Calu3 (cell line): ENCODE measurements at places on chromosomes 2 and 18. TPM values are rescaled to one million over a fixed set of nuclear protein-coding genes. Genes with fewer than 3 reads are reported as not detected.

Gene ST8SIA5
- total RNA-seq = 0.02 TPM in 1 of 2 replicates, not detected in the other

Gene NOSTRIN
- total RNA-seq = 12.5 and 18.4 TPM in 2 replicates

Gene SLC16A14
- 3.7 and 5.5 TPM in 2 replicates for total RNA-seq

Gene SIX2
- total RNA-seq = not detected in 2 replicates

Gene C1QL2
- not detected in 2 replicates for total RNA-seq

DNA sequence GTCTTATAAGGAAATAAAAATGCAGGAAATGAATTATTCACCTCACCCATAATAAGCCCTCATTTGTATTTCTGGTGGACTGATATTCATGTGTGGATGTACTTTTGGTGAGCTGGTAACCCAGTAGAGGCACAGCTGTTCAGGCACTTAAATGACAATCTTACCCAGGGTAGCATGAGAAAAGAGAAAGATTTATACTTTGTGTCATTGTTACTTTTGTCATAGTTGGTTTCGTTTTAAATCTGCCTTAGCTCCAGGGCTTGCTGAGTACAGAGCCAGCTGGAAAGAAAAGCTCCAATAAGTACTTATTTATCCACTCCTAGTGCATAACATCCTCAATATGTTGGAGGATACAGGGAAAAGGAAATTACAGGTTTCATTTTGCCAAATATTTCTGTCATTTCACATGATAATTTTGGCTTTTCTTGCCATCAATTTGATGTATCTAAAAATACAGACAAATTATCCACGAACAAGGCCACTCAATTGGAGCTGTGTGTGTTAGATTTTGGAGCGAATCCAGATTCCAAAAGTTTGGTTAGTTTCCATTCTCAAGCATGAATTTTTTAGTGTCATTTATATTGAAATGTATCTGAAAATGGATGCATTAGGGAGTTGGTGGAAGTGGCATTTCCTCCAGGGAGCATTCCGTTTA lies 1276.1 kb upstream of the FAM98A start:
- DNase-seq = no peak

- DNase-seq = no peak
Observed at GRCh38 chr2:71884303-71885042, 263.2 kb downstream of the CYP26B1 start.

DNA sequence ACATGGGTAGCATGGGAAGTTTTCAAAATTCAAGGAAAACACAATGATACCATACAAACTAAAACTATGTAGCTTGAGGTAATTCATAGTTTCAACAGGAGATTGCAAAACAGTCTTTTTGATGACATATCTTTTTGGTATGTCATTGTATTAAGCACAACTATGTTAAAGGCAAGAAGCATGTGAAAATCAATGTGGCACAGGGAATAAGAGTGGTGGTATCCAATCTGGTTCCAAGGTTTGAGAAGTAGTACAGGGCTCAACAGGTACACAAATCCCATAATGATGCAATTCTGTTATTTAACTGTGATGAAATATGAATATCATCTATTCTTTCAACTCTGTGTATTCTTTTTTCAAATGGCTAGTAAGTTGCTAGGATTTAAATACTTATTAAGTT lies 16.4 kb upstream of the DLX2 start:
- DNase-seq = no peak

GRCh38 chr2:104658144-104658835 lies 195.6 kb upstream of the POU3F3 start:
- no peak for DNase-seq

- no peak for DNase-seq
Observed at GRCh38 chr2:127034883-127035611, 71.9 kb downstream of the BIN1 start.

GRCh38 chr2:18749912-18750526 lies 160.7 kb upstream of the NT5C1B start:
- peak; percentile 68 for DNase-seq
